OCI-LY7 (cell line): ENCODE measurements at places on chromosomes 3 and 15.

- no peak for DNase-seq
Observed at GRCh38 chr3:53803124-53803815, 42.9 kb downstream of the CHDH start.

DNA sequence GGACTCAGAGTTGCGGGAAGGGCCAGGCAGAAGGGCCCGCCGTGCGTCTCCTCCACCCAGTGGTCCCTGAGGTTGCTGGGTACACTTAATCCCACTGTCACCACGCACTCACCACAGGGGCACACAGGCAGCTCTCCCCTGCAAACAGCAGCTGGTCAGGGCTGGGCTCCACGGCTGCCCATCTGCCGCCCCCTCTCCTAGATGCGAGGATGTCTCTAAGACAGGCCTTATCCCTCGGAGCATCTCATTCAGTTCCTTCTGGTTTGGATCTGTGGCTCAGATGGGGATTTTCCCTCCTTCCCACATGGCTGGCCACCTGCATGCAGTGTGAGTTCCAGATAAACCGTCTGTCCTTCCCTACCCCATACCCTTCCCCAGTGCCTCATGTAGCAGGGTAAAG, 26.3 kb downstream of the MRPS11 start:
- no peak for DNase-seq

- no peak for DNase-seq
Observed at GRCh38 chr3:186102687-186103086, 6.2 kb downstream of the ETV5 start.

GRCh38 chr15:65115542-65115941, 542 bp upstream of the UBAP1L start:
- DNase-seq = no peak

- DNase-seq = peak; percentile 52
Observed at GRCh38 chr3:182979674-182980191, 605 bp downstream of the DCUN1D1 start.

- DNase-seq = no peak
Observed at GRCh38 chr3:73727854-73728253, 103.1 kb upstream of the PDZRN3 start.
